ENCODE measurements at places on chromosomes 12 and 14.
A peak's percentile ranks its signal among the peaks of the same experiment; 100 is the strongest.

DNA sequence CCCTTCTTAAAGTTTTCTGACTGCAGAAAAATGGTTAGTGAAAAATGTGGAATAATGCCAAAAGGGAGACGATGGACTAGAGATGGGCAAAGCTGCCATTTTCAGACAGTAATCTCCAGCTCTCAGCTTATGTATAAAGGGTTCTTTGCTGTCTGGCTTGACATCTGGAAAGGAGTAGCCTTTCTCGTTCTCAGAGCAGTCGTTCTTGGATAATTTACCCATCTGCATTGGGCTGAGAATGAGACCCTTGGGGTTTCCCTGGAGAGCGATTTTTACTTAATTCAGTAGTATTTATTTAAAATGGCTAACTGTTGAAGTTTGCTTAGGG is 1.2 kb downstream of the NUDT4 start:
- no peak for DNase-seq

DNA sequence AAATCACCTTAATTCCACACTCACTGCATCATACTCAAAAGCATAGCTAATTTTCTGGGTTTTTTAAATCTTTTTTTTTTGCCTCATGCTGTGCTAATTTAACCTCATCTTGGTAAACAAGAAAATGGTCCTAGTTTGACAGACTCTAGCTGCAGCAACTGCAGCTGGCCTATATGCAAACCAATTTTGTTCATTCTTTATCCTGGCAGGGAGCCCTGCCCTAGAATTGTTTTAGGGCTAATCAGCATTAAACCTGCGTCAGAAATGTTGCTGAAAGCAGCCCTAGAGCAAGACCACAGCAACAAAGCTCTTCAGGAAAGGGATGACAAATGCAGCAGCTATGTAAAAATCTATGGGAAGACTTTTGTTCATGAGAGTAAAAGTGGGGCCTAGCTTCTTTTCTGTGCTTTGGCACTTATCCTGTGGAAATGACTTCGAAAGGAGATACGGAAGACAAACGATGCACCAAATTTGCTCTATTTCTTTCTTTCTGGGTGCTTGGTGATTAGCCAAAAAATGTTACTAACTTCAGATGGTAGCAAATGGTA is 72.2 kb downstream of the DENND5B start:
- no peak for DNase-seq

GRCh38 chr12:113702276-113702675 is 230.6 kb upstream of the LHX5 start:
- no peak for DNase-seq

DNA sequence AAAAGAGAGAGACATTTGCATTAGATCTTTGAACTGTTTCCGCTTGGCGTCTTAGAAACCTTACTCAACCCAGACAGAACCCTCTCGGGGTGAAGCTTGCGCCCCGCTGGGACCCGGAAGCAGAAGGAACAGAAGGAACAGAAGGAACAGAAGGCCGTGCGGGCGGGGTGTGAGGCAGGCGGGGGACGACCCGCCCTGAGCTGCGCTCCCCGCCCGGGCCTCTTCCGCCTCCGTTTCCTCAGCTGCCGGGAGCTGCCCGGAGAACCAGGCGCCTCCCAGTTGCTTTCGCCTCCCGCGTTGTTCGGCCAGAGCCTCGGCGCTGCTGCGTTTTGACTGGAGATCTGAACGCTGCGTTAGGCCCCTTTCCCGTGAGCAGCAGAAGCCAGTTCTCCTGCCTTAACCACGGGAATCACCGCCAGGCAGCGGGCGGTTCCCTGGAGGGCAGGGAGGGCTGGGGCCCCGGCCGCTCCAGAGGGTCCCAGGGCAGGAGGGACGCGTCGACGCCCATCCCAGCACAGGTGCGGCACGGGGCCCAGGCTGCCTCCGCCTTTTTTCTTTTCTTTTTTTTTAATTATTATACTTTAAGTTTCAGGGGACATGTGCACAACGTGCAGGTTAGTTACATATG is 19.3 kb upstream of the MMP17 start:
- DNase-seq: peak; percentile 33

DNA sequence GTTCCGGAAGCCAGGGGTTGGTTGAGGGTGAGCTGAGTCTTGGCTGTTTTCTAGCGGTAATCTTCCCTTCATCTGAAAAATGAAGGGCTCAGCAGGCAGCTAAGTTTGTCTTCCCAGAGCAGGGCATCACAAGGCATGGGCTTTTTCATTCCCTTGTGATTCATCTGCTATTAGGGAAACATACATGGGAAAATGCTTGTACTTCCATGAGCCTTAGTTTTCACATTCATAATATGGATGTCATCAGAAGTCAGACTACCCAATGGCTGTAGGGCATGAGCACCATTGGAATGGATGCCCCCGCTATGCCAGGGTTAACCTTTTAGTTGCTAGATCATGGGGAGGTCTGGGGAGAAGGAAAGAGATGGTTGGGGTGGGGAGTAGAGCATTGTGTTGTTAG is 18.7 kb downstream of the HELB start:
- no peak for DNase-seq

DNA sequence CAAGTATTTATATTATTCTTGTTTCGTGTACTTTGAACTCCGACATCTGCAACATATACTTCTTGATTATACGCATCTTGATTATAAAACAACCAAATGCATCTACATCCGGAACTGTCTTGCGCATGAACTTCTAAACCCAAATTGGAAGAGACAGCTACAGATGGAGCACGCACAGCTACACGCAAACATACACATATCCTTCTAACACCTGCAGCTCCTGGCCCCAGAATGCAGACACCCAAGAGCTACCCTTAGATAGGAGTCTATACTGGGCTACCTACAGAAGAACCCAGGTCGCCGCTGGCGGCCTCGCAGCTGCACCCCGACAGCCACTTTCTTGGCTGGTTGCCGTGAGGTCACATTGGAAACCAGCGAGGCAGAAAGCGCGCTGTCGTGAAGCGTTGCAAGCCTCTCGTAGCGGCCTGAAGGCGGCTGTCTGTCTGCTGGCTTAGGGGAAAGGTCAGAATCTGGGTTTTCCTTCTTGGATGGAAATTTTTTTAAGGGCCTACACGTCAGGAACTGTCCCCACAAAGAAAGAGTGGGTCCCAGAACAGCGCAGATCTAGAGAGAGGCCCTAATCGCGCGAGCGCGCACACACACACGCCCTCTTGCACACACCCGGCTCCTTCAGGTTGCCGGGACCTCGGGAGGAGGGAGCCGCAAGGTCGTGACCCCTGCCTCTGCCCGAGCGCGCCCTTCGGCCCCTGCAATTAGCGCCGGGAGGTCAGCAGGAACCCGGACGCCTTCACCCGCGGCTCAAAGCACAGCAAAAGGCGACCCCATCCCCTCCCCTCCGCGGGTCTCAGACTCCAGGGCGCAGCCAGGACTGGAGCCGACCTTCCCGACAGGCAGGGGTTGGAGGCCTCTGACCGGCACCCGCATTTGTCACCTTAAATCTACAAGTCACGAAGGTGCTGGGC is 17.0 kb downstream of the TBX3 start:
- no peak for DNase-seq

- peak; percentile 44 for DNase-seq
Observed at GRCh38 chr12:122356192-122356635, 66.3 kb downstream of the CLIP1 start.

GRCh38 chr12:86015026-86015425 is 140.9 kb downstream of the NTS start:
- DNase-seq: no peak

GRCh38 chr12:130872179-130873096 is 572 bp downstream of the RAN start:
- DNase-seq: peak; percentile 36

DNA sequence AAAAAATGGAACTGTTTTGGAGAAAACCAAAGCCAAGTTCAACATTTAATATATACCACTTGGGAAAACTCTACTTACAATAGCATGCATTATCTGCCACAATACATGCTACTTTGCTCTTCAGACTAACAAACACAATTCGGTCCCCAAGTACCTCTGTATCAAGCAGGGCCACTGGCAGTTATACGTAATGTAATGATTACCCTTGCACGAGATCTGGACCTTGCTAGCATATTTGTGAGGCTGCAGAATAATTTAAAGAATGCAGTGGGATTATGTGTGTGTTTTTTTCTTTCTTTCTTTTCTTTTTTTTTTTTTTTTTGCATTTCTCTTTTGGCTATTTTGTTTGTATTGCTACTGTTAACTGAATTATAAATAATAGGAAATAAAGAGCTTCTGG is 22.8 kb upstream of the PYGL start:
- DNase-seq: no peak

DNA sequence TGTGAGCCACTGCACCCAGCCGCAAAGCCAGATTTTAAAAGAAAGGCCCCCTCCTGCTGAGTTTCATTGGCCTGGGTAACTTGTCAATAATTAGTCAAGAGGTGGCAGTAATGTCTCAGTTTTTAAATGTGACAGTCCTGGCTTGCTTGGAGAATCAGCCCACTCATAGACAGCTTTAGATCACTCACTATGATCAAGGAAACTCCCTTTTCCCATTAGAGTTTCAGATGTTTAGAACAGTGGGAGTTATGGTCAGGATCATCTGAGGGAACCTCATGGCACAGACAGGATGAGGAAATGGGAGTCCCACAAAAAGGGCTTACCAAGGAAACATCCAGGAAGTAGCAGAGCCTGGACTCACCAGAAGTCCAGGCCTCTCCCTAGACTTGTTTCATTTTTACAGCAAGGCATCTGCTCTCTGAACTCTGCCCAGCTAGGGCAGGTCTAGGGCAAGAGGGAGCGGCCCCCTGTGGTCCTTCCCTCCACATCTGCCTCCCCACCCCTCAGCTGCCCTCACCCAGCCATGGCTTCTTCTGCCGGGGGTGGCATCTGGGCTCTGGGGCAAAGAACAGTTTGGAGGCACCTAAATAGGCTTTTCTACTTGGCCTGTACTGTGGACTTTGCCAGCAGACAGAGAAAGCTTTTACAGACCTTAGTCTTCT is 11.2 kb downstream of the BCL2L14 start:
- peak; percentile 25 for DNase-seq

GRCh38 chr14:96953087-96953874 is 156.1 kb downstream of the VRK1 start:
- no peak for DNase-seq

DNA sequence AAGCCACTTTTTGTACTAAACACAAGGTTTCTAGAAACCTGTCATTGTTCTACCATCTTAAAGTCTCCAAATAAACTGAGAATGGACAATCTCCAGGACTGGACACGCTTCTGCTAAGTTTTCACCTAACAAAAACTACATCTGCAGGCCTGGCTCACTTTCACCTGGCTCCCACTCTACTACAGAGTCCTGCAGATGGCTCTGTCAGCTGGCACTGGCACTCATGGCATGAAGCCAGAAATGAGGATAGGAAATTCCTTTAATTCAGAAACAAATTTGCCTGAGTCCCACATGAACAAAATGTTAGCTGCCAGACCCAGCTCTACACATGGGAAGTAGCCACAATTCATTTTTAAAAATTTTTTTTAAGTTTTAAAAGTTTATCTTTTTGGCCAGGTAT is 42.1 kb downstream of the STXBP6 start:
- DNase-seq: no peak
